Stimulated activated CD8-positive, alpha-beta memory T cell treated with anti-CD3 and anti-CD28 coated beads, Interleukin-4, amount 100 ng/mL, for 48 hours (primary cell): ENCODE measurements at places on chromosomes 7 and 10.

DNA sequence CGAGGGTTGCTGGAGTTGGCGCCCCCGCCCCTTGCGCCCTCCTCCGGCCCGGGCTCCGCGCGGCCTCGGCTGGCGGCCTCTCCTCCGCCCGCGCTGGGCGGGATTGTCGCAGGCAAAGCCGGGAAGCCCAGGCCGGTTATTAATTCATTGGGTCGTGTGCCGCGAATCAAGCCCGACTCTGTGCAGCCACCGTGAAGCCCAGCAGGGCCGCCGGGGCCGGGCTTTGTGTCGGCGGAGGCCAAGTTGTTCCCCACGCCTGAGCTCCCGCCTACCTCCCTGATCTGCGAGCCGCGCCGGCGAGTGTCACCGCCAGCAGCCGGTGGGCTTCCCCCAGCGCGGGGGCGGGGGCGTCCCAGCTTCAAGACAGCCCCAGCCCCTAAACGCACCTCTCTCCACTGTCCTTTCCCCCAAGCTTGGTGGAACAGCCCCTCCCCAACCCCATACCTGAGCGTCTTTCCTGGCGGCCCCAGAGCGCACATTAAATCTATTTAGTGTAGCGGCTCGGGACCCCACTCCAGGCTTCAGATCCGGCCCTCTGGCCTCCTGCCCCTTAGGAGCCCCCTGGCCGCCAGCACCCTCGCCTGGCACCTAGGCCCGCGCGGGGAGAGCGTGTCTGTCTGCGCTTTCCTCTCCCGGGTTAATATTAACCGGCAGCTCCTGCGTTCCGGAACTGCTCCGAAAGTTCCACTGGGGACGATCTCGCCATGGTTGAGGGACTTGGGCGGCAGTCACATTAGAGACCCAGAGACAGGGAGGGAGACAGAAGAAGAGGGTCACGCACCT, 3.5 kb downstream of the SHH start:
- DNase-seq = no peak

- peak; percentile 98 for DNase-seq
Measured at GRCh38 chr10:104268713-104269645, at the start of gene GSTO2. Gene GSTO2, plus strand, starts transcription at chr10:104269184. Its CDS starts 5,732 bp downstream, at chr10:104274916.

GRCh38 chr7:146116521-146117222, at the start of gene CNTNAP2:
Gene CNTNAP2, plus strand, starts transcription at chr7:146116801. Its CDS starts 76 bp downstream, at chr7:146116877.
- DNase-seq = no peak

DNA sequence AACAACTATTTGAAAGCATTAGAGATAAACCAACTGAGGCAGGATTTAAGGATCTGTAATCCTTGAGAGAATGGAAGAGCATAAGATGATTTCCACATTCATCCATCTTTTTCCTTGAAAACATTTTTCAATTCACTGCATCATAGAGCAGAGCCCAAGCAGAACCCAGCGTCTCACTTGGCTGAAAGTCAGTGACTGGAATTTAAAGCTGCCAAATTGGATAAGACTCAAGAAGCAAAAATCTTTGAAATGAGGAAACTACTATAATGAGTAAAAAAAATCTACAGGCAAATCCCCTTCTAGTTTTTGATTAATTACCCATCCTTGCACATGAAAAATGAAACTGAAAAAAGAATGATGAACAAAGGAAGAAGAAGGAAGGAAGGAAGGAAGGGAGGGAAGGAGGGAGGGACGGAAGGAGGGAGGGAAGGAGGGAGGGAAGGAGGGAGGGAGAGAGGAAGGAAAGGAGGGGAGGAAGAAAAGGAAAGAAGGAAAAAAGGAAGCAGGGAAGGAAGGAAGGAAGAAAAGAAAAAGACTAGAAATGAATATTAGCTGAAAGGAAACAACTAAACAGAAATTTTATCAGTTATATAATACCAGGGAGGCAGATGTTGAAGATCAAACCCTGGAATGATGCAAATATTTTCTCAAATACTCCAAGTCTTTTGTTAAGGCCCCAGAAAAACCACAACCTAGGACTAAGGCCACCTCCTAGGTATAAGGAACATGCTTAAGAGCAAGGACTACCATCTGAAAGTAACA, 336.3 kb upstream of the MAGI2 start:
- DNase-seq = no peak
